ENCODE measurements at places on chromosomes 1 and 21.
A peak's percentile ranks its signal among the peaks of the same experiment; 100 is the strongest.

DNA sequence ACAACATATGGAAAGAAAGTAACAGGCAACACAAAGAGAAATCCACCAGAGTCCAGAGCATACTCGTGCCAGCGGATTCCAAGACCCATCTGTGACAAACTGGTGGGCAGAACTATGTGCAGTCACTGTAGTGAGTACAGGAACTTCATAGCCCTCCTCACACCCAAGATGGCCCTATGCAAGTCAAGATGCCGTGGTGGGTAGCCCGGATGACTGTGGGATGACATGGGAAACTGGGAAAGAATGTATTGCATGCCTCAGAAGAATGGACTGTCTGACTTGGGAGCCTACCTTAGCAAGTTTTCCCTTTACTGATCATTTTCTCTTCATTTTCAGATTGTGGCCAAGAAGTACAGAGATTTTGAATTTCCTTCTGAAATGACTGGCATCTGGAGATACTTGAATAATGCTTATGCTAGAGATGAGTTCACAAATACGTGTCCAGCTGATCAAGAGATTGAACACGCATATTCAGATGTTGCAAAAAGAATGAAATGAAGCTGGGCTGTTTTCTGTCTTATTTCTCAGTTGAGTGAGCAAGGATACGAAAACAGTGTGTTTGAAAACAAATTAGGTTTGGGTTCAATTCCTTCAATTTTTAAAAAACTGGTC is 47.3 kb downstream of the CLIC6 start:
- DNase-seq = no peak

- peak; percentile 69 for DNase-seq
Observed at GRCh38 chr1:239951511-239952140, 140.1 kb upstream of the FMN2 start.

- DNase-seq = no peak
Observed at GRCh38 chr21:41322496-41323382, 6.1 kb downstream of the FAM3B start.

- peak; percentile 18 for DNase-seq
Observed at GRCh38 chr1:151146072-151146411, 389 bp downstream of the SEMA6C start.

DNA sequence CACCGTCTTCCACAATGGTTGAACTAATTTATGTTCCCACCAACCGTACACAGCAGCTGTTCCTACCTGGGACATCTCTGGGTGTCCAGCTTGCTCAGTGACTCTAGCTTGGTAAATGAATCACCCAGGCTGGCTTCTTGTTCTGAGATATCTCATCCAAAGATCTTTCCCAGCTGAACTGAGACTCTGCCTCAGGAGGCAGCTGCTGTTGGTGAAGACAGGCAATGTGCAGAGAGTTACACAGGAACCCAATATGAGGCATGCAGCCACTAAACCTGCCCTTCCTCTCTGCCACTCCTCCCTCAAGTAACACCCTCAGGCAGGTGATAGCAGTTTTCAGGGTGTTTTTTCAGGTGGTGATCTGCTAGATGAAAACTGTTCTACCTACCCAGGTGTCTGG is 14.0 kb upstream of the FOXO6 start:
- no peak for DNase-seq

GRCh38 chr1:154940213-154940560 is 3.7 kb upstream of the PMVK start:
- DNase-seq = no peak

DNA sequence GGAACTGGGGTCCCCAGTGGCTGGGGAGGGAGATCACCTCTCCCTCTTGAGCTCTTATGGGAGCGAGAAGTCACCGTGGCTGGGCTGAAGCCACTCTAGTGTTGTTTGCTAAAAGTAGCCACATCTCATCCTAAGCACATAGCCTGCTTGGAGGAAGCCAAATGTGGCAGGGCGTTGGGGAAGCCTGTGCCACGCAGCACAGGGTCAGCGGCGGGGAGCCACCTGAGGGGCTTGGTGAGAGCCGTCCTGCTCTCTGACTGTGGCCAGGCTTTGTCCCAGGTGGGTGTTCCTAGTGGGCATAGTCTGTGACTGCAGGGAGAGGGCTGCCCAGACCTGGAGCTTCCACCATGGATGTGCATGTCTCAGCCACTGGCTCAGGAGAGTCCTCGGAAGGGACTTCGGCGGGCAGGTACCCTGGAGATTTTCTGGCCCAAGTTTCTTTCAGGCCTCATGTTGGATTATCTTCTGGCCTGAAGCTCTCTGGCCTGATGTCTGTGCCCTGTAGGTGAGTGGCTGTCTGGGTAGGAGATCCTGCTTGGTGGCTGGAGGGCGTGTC is 38.9 kb downstream of the MORN1 start:
- DNase-seq = no peak

GRCh38 chr21:42887326-42887725 is 5.8 kb upstream of the NDUFV3 start:
- DNase-seq = no peak

- no peak for DNase-seq
Observed at GRCh38 chr1:203036135-203036534, 9.8 kb downstream of the PPFIA4 start.

DNA sequence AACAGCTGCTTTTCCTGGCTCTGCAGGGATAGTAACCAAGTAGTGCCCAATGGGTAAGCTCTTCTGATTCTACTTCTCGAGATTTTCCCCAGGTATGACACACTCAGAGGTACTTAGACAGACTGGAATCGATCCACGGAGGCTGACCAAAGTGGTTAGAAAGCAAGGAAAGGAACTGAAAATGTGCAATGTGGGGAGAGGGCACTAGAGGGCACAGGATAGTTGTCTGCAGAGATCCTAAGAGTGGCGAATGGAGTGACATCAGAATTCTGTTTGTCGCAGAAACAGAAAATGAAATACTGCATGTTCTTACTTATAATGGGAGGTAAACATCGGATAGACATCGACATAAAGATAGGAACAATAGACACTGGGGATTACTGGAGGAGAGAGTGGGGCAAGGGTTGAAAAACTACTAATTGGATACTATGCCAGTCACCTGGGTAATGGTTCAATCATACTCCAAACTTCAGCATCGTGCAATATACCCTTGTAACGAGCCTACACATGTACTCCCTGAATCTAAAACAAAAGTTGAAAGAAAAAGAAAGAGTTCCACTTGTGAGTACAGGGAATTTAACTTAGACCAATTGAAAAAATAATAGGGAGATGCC is 23.3 kb downstream of the CYP2J2 start:
- DNase-seq = peak; percentile 8

DNA sequence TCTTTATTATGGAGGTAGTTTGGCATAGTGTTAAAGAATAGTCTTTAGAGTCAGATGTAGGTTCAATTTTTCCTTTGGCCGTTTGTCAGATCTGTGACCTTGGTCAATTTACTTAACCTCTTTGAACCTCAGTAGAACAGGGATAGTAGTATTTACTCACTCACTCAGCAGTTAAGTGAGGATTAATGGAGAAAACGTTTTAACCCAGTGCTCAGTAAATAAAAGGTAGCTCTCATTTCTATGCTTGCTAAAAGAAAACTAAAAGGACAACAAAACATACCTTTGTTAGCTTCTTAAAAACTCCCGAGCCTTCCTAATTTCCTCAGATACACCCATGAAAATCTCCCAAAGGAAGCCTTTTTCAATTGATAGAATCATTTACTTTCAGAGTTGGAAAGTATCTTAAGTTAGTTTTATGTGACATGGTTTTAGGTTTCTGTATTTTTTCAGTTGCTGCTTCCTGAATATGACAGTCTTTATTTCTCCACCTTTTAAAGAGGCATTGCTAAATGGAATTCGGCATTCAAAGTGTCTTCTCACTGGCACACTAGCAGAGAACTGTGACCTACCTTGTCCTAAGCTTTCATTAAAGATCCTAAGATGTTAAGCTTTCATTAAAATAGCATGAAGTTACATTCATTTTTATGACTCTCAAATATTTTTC is 7.8 kb downstream of the ABCD3 start:
- no peak for DNase-seq

GRCh38 chr1:36055706-36056105 is 28.2 kb upstream of the TEKT2 start:
- no peak for DNase-seq

GRCh38 chr1:117106478-117106877 is 15.1 kb downstream of the TRIM45 start:
- DNase-seq = no peak
